ENCODE measurements at places on chromosomes 7 and 10.

GRCh38 chr7:92451645-92452044, 4.4 kb downstream of the GATAD1 start:
- DNase-seq: no peak

DNA sequence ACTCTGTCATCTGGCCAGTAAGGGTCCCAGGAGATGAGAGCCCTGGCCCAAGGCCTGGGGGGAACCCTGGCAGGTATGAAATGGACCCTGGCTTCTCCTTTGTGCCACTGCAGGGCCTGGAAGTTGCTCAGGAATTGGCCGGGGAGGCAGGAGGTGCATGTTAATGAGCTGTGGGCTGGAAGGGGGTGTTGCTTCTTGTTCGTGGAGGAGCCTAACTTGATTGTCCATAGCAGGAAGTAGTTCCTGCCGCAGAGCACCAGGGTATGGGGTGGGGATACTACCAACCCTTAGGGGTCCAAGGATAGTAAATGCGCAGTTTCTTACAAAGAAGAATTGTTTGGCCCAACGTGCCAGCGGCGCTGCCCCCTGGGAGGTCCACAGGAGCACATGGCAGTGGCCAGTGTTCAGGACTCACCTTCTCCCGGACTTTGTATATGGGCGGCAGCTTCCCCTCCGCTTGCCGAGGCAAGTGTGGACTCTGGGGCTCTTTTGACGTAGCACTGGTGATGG, 21.5 kb downstream of the TEX36 start:
- DNase-seq: no peak

GRCh38 chr7:113504142-113504541, 385.8 kb upstream of the SMIM30 start:
- no peak for DNase-seq

DNA sequence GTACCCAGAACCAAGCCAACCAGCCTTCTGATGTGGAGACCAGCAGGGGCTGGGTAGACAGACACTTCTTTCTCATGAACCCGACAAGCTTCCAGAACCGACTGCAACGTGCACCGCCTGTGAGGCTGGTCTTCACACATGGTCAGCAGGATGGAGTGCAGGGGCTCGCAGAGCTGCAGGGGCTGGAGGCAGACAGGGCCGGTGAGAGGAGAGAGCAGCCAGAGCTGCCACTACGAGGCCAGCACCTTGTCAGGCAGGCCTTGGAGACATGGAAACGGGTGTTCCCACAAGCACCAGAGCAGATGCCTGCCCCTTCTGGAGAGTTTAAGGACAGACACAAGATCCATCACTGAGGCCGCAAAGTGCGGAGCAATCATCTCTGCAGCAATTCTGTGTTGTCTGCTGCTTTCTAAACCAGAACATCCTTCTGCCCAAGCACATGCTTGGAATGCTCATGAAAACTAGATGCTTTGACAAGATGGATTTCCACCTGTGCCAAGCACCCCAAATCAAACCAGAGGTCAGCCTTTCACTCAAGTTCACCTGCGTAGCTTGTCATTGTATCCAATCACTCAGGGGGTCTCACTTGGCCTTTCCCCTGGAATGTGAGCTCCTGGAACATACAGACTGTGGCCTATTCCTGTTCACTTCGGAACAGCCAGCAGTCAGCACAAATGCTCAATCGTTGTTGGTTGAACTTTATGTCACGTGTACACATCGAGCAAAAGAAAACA, 32.2 kb downstream of the FRMPD2 start:
- no peak for DNase-seq

DNA sequence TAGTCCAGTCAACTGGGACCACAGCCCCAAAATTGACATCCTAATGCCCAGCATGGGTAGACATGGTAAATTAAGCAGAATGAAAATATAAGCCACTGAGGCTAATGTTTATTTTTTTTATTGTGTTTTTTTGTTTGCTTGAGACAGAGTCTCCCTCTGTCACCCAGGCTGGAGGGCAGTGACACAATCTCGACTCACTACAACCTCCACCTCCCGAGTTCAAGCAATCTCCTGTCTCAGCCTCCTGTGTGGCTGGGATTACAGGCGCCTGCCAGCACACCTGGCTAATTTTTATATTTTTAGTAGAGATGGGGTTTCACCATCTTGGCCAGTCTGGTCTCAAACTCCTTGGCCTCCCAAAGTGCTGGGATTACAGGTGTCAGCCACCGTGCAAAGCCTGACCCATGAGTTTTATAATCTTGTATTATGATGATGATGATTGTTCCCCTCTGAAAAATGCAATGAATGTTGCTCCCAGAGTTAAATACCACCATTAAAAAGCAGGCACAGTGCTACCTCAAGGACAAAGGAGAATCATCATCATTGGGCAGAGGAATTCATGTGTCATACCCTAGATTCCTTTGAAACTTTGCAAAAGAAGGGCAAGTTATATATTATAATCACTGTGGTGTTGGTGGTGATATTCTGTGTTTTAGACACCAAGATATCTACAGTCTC, 228.0 kb downstream of the PARD3 start:
- no peak for DNase-seq

DNA sequence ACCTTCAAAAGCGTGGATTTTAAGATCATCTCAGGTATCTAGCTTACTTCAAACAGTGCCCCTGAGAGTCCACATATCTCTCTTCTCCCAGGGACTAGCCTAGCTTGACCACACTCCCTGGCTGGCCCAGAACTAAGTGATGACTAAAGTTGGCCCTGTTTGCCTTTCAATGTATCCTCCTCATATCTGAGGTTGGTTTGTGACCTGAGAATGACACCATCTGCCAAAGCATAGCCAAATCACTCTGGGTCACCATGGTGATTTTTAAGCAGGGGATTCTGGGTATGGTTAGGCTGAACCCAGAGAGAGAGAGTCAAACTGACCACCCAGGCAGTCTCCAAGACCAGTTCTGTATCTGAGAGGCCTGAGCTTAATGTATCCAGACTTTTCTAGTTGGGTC, 16.2 kb downstream of the CNNM1 start:
- no peak for DNase-seq
